Tongue (tissue), 3 donors: ENCODE measurements at places on chromosomes 1 and 21. TPM values are rescaled to one million over a fixed set of nuclear protein-coding genes. Genes with fewer than 3 reads are reported as not detected.

Gene SLC37A1
- 12.7 TPM for total RNA-seq

Gene ARHGEF19
- 27.6 TPM for total RNA-seq

Gene CFH
- 126 TPM for total RNA-seq

Gene CD53
- 7.2 TPM for total RNA-seq

Gene WDR4
- total RNA-seq, result 13.7 TPM

Gene MAB21L3
- total RNA-seq, result 0.31 TPM

Gene CACHD1
- total RNA-seq, result 12.8 TPM

Gene TGFB2
- total RNA-seq, result 40.1 TPM

Gene MYOG
- total RNA-seq, result 256 TPM

Gene NOC2L
- total RNA-seq, result 56.0 TPM

Gene TCHH
- not detected for total RNA-seq

Gene E2F2
- 6.2 TPM for total RNA-seq

Gene NR1I3
- total RNA-seq, result not detected

Gene PTBP2
- 79.8 TPM for total RNA-seq

Gene FHAD1
- 3.8 TPM for total RNA-seq

Gene CSMD2
- total RNA-seq, result 2.1 TPM

Gene PLA2G2D
- not detected for total RNA-seq

Gene NID1
- total RNA-seq, result 158 TPM

Gene BARHL2
- not detected for total RNA-seq

Gene OR6K3
- not detected for total RNA-seq

Gene FNDC10
- total RNA-seq, result 1.0 TPM

Gene CYP4Z1
- not detected for total RNA-seq

Gene SLC35A3
- 40.1 TPM for total RNA-seq

Gene ANGPTL3
- not detected for total RNA-seq

Gene NTPCR
- 37.6 TPM for total RNA-seq
